ENCODE measurements at places on chromosomes 2 and 18.

GRCh38 chr2:149686136-149687051 is 98.8 kb upstream of the MMADHC start:
- no peak for DNase-seq

- DNase-seq = no peak
Observed at GRCh38 chr18:7062811-7063210, 54.8 kb downstream of the LAMA1 start.

DNA sequence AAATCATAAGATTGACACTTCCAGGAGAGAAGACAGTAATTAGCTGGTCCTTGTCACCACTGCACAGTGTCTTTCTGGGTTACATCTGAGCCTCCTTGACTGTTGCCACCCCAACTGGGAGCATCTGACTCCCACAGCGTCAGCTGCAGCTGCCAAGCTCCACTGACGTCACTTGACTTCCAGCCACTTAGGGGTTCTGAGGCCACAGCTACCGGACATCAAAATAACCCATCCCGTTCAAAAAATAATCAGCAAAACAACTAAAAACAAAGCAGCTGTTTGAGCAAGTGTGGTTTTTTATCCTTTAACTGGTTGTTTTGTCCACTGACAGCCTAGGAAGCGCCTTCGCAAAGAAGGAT is 206.5 kb upstream of the AGAP1 start:
- DNase-seq = no peak

DNA sequence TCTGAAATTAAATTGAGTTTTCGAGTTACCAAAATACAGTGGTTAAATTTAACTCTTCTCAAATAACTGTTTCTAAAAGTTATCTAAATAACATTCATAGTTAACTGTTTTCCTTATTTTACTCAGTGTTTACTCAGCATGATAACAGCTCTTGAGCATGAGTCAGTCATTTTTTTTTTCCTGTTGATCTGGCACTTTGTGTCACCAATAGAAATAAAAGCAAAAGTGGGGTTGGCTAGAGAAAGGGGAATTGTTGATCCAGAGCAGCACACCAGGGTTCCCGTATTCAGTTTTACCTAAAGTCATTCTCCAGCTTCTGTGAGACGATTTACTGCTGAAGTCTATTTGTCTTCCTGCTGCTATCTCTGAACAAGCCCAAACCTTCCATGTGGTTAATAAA is 851.6 kb downstream of the DCC start:
- DNase-seq = no peak

- no peak for DNase-seq
Observed at GRCh38 chr2:85502720-85503119, 36.2 kb upstream of the MAT2A start.

GRCh38 chr2:201246280-201246679 is 14.1 kb upstream of the CASP8 start:
- no peak for DNase-seq

DNA sequence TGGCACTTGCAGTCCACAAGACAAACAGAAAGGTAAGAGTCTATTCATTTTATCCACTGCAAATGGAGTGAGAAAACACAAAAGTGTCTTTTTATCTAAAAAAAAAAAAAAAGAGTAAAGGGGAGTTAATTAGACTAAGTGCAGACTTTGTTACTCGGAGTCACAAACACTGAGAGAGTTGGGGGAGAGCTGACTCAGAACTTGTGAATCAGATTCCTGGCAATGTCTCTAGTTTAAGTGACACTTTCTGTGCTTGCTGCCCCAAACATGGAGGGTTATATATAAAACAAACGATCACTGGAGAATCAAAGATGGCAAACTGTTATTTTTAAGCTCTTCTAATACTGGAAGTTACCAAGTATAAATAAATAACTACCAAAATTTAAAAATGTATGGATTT is 505.8 kb upstream of the NRP2 start:
- no peak for DNase-seq

- no peak for DNase-seq
Observed at GRCh38 chr2:19649785-19650380, 251.9 kb downstream of the TTC32 start.

DNA sequence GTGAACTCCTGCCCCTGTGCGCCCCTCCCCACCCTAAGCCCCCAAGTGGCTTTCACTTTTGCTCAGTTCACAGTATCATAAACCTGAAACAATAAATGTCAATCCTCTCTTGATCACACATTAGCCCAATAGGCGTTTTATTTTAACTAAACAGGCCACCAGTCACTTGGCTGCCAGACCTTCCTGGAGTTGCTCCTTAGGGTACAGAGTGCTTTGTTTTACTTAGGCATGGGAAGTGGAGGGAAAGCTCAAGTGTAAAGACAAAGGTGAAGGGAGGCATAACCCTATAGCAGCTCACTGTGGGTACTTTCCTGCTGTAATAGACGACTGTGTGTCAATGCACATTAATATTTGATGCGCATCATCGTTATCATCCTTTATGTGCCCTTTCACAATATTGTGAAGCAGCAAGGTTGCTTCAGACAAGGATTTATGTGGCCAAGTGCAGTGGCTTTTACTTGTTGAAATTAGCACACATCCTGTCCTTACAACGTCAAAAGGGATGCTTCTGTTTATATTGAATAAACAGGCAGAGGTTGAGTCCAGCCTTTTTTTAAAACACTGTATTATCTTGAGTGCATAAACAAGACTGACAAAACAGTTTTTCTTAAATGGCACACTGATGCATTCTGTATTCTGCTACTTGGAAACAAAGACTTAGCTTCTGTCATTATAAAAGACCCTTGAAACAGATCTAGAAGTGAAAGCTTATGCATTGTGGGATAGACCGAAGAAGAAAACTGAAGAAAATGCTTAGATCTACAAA is 168.5 kb downstream of the TMEFF2 start:
- no peak for DNase-seq

- no peak for DNase-seq
Observed at GRCh38 chr2:222623756-222624309, 32.1 kb downstream of the FARSB start.
